Stromal cell of bone marrow (primary cell): ENCODE measurements at places on chromosomes 7 and 10.

- DNase-seq = no peak
These were observed 25.0 kb upstream of the RNF148 start for GRCh38 chr7:122727759-122728158.

DNA sequence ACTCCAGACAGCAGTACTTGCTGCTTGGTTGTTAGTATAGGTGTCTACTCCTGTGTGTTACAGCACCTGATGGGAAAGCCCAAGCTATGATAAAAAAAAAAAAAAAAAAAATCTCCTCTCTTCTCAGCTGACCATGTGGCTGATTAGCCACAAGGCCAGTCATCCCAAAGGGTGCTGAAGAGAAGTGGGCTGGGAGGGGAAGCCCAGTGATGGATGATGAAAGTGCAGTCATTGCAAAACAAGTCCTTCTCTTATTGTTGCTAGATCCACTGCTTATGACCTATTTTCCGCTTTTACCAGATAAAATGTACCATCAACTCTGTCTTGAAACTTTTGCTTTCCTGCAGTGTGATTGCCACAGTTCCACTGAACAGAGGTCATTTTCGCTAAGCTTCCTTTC, 1092.5 kb upstream of the C7orf33 start:
- DNase-seq = no peak

DNA sequence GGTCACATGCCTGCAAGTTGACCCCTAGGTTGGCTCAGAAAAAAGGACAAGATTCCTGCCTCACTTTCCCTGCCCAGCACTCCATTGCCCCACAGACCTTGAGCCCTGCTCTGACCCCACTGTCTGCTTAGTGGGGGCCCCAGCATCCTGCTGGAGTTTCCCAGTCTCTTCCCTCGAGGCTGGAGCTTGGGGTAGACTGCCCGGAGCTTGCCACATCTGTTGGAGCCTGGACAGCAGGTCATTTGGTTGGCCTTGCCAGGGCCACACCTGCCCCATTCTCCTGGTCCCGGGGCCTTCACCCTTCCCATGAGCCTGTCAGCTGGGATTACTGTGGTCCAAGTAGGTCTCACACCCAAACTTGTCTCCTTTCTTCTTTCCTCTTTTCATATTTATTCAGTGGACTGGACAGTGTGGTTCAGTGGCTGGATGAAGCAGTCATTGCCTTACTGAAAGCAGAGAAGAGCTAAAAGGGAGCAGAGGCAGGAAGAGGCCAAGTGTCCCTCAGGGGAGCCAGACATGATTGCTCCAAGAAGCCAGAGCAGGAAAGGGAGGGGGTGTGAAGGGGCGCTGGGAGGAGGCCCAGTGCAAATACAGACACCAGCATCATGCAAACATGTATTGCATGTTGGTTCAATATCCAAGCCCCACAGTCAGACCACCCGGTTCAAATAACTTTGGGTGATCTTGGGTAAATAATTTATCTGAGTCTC, 56.2 kb upstream of the CACUL1 start:
- DNase-seq = no peak

GRCh38 chr10:32937911-32938424, 20.1 kb downstream of the ITGB1 start:
- no peak for DNase-seq

DNA sequence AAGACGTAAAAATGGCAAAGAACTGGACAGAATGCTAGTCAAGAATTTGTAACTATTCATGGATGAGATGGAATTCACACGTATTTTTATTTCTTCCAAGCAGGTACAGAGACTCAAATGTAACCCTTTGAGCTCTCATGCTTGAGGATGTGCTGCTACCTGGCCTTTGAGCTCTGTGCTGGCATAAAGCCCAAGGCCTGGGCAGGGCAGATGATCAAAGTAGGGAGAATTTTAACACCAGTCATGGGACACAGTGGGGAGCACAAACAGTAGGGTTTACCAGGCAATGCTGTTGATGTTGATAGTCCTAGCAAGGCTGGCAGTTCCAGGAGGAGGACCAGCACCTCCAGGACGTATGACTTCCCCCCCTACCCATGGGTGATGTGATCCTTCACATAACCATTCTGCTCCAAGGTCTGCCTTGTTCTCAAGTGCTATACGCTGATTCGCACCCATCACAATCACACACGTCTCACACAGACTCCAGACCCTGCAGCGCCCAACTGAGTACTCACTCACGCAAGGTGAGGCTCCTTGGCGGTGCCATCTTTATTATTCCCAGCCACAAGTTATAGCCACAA, 48.6 kb upstream of the DLG5 start:
- no peak for DNase-seq

DNA sequence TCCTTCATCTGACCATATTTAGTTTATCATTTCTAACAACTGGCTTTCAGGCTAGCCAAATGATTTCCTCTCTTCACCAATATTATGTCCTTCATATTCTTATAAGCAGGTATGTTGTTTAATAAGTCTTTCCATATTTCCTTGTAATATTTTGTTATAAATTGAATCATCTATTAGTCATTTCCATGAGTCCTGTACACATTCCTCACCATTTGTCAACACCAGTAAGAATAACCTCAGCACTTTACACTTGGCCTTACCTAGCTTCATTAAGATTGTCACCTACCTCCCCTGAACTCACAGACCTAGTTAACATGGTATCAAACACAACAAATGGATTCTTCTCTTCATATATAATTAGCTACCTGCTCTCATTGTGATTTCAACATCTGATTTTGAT, 282.3 kb downstream of the SEMA3D start:
- no peak for DNase-seq

GRCh38 chr7:151023232-151023631, 1.1 kb downstream of the ATG9B start:
- no peak for DNase-seq

DNA sequence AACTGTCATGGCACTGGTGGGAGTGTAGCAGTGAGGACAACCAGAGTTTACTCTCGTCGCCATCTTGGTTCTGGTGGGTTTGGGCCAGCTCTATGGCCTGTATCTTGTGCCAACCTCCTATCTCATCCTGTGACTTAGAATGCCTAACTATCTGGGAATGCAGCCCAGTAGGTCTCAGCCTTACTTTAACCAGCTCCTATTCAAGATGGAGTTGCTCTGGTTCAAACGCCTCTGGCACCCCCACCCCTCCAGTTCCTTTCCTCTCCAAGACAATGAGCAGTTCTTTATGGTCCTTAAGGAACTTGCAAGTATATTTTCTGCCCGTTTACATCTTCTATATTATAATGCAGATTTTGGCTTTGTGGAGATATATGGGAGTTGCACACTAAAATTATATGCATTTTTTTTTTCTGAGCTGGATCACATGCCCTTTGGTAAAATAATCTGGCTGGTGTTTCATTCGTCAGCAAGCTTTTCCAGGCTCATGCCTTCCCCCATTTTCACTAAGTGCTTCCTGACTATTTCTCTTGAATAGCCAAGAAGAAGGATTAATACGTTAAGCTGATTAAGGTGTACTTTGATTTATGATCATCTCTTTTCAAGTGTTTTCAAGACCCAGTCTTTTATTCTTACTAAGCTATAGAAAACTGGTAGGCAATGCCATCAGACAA, 11.2 kb upstream of the WIPF3 start:
- DNase-seq = no peak

DNA sequence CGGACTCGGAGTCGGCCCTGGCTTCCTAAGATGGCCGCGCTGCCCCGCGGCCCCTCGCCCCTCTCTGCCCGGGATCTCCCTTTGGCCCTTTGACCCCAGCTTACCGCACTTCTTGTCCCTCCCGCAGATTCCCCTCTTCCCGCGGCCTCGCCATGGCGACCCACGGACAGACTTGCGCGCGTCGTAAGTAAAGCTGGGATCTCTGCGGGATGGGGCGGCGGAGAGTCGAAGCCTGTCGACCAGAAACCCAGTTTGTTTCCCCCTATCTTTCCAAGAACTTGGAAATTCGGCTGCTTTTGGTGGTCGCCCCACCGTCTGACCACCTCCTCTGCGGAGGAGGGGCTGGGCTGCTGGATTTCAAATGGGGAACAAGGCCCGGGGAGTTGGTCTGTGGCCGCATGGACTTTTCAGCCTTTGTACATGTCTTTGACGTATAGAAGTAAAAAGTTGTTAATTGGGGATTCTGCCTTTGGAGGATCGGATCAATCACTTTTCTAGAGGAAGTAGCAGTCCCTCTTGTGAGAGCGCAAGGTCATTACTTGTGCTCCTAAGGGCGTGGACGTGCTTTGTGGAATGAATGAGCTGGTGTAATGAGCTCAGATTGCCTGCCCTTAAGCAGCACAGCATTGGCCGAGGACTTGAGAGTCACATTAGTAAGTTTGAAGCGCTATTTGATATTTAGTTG, 553 bp downstream of the VDAC2 start:
- DNase-seq = no peak

DNA sequence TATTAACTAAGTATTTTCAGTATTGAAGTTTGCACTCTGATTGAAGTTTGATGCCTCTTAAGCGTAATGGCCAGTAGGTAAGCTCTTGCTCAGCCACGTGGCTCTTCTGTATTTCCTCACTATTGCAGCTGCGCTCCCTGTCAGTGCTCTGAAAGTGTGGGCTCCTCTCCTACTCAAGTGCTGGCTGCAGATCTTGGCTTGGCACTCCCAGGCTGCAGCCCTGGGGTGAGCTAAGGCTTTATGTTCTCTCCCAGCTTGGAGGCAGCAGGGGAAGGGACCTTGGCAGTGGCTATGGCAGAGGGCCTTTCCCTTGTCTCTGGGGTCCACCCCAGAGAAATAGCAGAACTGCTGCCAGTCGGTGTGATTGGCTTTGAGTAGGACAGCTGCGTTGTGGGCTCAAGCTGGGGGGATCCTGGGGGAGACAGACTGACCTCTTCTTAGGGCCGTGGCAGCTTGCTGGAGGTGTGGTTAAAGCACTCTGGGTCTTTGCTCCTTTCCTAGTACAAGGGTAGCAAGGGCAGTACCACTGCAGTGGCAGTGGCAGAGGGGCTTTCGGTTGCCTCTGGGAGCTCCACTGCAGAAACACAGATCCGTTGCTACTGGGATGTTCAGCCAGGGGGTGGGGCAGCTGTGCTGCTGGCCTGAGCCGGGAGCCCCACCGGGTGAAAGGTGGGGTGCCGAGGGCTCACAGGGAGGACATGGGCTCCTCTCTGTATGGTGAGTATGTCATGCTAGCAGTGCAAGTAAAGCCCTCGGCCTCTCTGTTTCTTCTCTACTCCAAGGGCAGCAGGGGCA, 100.5 kb downstream of the GLCCI1 start:
- DNase-seq = no peak

GRCh38 chr7:142542942-142543341, 206.3 kb upstream of the PRSS1 start:
- DNase-seq = no peak

DNA sequence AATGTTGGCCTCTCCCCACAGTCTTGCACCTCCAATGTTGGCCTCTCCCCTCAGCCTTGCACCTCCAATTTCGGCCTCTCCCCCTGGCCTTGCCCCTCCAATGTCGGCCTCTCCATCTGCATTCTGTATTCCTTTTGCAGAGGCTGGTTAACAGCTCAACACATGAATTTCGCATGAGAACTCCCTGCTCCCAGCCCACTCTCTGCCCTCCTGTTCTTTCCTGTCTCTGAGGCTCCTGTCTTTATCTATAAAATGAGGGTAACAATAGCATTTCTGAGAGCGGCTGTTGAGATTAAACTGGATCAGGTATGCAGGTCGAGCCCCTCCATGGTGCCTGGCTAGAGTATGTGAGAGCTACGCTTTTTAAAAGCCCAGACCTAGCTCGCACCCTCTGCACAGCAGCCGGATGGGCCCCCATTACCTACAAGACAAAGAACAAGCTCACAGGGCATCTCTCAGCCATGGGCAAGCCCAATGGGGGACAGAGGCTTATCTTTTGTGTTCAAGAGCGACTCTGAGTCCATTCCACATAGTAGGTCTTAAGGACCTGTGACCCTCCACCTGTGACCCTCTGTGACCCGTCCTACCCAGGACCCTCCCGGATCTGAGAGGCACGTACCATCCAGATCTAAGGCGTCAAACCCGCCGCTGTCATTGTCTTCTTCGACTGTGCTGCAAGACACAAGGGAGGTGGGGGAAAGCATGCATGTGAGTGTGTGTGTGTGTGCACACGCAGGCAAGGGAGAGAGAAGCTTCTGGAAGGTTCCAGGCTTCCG, 82.2 kb upstream of the GNA12 start:
- DNase-seq = no peak

DNA sequence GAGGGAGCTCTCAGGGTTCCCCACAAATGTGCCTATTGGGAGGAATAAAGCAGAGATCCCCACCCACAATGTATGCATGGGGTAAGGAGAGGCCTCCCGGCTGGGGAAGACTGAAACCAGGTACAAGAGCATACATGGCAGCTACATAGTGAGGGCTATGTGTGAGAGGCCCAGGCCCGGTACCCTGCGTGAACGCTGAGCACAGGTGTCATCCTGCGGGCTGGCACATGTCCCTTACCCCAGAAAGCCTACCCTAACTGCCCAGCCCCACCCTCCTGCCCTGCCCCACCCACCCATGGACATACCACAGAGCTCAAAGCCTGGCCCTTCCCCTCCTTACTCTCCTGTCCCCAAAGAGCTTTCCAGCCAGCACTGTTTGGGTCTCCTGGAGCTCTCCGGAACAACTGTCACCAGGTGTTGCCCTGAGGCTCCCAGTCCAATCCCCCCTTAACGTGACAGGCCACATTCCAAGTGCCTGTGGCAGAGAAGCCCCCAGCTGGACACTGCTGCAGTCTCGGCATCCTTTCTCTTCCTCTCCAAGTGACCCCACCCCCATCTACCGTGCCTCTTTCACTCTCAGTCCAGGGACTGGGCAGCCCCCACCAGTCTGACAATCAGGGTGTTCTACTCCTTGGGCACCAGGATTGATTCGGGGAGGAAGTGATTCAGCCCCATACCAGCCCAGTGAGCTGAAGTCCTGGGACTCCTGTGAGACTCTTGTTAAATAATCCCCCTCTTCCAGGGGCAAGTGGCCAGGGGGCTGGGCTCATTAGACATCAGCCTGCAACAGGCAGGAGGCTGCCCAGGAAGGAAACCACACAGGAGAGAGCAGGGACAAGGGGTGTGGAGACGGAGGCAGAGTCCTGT, 19.6 kb downstream of the GRID1 start:
- DNase-seq = no peak

DNA sequence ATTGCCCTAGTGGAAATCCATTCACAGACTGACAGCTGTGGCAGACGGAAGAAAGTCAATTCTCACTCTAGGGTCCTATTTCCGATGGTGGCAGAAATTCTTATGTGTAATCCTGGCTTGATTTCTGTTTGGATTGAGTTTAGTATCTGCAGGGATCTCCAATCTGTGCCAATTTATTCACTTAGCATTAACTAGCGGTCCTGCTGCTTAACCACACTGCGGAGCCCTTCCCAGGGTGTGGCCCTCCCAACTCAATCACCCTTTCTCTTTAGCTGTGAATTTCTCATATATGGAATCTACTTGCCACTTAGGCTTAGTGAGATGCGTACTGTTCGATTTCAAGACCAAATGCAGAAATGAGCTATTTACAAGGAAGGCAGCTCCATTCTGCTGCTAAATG, 215.7 kb downstream of the SFMBT2 start:
- DNase-seq = no peak

DNA sequence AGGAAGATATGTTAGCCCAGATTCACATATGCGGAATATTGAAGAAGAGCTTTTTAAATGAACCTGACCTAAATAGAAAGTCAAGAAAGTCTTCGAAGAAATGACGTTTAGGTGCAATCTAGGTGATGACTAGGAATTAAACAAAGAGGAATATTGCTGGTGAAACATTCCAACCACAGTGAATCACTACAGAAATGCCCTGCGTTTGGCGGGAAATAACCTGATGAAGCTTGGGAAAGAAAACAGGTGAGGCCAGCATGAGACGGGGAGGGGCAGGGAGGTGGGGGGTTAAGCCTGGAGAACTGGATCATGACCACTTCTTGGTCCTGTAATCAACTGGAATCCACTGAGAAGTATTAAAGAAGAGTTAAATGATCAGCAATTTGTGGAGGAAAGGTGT, 299.4 kb upstream of the VSTM2A start:
- DNase-seq = no peak

GRCh38 chr7:102991540-102992214, 78.9 kb downstream of the LRRC17 start:
- peak; percentile 95 for DNase-seq
